Foreskin fibroblast (primary cell): ENCODE measurements at places on chromosomes 7 and 10.
A peak's percentile ranks its signal among the peaks of the same experiment; 100 is the strongest.

- no peak for DNase-seq
These were observed 12.2 kb downstream of the SEPHS1 start for GRCh38 chr10:13335881-13336280.

DNA sequence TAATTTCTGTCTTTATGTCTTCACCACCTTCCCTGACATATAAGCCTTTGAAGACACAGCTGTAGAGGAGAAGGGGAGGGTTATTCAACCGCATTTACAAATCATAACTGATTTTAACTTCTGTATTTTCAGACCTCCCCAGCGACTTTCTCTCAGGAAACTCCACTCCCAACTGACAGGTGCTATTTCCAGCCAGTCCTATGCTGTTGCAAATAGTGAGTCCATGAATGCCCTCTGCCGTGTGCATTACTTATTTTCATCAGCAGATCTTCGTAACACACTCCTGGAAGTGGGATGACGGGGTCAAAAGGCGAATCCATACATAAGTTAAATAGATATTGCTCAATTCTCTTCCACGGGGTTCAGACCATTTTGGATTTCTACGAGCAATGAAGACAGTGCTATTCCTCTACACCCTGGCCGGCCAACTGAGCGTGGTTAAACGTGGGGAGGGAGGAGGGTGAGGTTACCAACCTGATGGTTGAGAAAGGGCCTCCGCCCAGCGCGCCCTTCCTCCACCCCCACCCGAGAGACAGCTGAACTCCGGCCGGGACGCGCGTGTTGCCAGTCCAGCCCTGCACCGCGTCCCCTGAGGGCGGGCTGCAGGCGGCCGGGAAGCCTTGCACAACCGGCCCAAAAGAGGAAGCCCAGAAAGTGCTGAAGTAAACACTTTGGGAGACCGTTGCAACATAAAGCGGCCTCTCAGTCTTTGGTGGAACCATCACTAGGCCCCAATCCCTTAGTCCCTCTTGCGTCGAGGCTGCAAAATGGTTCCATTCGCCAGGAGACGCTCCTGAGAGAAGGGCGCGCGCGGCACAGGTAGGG, at the start of gene APBB1IP:
Gene APBB1IP (plus strand): TSS at position 705 of the 825 bp plus-strand sequence. CDS start 53,986 bp downstream, outside the sequence.
- DNase-seq = peak; percentile 4

DNA sequence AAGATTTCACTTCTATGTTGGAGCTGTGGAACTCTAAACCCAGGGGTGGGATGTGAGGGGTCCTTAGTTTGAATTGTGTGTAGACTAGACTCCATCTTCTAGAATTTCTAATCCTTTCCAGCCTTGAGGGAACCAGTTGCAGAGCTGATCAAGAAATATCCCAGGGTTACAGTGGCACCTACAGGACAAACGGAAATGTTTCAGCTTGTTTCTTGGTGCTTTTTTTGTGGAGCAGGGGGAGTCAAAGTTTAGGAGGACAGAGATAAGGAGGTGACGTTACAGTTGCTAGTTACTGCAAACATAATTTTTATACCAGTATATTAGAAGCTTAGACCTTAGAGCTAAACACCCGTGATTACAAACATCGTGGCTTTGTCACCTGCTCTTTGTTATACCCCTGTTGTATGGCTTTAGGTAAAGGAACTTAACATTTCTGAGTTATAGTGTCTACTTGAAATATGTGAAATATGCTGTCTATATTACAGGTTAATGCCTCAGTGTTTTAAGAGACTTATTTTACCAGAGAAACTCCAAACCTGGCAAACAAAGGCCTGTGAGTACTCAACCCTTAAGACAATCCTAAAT, 84.5 kb upstream of the DYNC1I1 start:
- peak; percentile 49 for DNase-seq

- DNase-seq = peak; percentile 46
These were observed 51.3 kb upstream of the SEPTIN7 start for GRCh38 chr7:35749556-35749955.

DNA sequence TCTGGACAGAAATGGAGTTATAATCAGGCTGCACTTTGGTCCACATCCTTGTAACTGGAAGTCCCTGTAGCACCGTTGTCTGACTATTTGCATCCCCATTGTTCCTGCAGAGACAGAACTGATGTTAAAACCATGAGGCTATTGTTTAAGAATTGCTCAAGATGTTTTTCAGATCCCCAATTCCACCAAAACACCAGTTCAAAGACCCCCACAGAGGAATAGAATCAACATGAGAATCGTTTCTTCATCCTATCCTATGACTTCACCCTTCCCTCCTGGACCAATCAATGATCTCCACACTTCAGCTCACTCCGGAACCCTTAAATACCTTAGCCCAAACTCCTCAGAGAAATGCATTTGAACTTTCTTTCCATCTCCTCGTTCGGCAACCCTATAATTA, 57.1 kb upstream of the GRID1 start:
- no peak for DNase-seq

DNA sequence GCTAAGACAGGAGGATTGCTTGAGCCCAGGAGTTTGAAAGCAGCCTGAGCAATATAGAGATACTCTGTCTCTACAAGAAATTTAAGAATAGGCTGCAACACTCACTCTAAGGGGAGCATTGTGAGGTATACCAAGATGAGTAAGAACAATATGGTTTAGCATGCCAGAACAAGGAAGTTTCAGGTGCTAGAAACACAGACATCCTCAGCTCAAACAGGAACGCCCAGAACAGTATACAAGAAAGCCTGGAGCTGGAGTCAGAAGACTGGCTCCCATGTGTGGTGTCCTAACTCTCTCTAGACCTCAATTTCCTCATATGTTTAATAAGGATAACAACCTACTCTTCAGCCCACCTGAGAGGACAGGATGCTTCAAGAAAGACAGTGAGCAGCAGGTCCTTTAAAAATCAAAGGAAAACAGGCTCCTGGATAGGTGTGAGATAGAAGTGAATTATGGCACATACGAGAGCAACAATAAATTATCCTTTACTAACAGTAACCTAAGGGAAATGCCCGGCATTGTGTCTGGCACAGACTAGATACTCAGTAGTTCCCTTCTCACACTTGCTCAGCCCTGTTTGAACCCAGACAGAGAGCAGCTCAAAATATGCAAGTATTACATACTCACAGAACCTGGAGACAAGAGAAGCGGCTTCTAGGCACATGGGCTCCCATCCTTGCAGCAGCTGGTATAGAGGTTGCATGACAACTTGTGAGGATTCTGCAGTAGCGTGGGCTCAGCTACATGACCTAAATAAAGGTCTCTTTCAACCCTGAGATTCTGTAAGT, 45.4 kb downstream of the KAT6B start:
- DNase-seq = no peak

DNA sequence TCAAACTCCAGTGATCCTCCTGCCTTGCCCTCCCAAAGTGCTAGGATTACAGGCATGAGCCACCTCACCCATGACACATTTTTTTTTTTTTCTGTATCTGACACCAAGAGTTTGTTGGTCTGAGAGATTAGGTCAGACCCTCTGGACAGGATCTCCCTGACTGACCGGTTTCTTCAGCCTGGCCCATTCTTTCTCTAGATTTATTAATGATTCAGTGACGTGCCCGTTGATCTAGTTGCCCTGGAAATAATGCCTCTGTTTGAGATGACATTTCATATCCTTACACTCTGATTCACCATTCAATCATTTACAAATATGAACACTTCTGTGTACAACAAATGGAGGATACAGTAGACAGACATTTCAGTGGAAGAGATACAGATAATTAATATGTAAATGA, 1.4 kb upstream of the ZNF212 start:
- no peak for DNase-seq

DNA sequence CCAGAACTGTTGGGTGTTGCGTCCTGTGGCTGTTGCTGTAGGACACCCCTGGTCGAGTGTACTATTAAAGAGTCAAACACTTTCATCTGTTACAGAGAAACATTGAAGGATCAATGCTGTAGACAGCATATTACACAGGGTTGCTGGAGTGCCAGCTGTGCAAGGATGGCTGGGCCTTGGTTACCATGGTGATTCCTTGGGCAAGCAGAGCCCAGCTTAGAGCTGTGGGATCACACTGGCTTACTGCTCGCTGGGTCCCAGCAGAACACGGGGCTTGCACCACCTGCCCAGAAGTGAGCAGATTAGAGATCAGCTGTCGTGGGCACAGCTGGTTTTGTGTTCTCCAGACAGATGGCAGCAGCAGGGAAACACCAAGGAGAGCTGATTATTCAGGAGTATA, 76.0 kb downstream of the GPR141 start:
- DNase-seq = no peak

DNA sequence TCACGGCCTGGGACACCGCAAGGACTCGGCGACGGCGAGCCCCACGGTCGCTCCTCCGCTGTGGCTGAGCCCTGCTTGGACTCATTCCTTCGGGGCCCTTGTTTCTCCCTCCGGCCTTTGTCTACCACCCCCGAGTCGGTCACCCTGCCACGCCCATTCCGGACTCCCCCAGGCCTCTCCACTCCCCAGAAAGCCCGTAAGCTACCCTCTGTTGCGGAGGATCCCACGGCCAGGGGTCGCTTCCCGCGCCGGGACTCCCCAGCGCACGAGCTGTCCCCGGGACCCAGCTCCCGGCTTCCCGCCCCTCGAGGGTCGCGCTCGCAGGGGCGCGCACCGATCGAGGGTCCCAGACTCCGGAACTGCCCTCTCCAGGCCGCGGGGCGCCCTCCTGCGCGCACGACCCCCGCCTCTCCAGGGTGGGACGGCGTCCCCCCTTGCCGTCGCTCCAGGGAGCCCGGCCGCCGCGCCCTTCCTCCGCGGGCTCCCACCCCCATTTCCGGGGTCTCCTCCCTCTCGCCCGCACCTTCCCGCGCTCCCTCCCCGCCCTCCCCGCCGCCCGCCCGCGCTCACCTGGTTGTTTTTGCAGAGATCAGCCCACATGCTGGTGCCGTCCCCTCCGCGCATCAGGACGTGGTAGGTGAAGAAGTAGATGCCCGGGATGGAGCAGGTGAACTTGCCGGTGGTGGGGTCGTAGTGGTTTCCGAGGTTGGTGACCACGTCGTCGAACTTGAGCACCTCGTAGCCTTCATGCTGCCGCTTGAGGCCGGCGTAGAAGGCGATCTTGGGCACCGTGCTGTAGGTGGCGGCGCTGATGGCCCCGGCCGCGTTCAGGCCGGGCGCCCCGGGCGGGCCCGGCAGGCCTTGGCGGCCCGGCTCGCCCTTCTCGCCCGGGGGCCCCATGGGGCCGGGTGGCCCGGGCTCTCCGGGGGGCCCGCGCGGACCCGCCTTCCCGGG, 1.5 kb downstream of the C1QL3 start:
- no peak for DNase-seq

DNA sequence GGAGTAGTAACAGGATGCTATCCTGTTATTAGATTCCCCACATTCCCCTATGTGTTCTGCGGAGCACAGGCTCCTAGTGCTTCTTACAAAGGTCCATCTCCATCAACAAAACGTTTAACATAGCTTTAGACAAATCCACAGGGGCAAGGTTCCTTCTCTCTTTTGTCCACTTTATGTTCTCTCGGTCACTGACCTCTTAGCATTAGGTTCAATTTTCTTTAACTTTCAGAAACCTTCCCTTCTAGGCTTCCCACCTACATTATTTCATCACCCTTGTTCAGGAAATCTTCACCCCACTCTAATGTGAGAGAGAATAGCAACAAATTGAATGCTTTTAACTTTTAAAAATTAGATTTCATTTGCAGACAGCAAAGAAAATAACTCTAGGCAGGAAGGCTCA, 84.9 kb downstream of the DOCK4 start:
- no peak for DNase-seq

- DNase-seq = no peak
These were observed 70.7 kb downstream of the RBAK start for GRCh38 chr7:5116359-5116758.

DNA sequence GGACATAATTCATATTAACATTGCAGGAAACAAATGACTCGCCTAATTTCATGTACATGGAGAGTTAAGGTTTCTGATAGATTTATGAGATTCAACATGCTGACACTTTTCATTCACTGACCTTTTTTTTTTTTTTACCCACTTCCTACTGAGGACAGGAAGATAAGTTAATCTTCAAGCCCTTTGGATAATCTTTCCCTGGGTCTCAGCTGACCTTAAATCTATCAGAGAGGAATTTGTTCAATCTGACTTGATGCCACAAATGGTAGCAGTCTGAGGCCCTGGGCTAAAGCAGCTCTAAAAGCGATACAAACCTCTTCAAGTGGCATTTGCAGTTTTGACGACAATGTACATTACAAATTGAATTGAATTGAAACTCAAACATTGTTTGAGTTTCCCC, 493.3 kb upstream of the SORCS1 start:
- no peak for DNase-seq

GRCh38 chr10:77045085-77045484, 592.5 kb downstream of the KCNMA1 start:
- DNase-seq = peak; percentile 17
